ENCODE measurements at places on chromosomes 12 and 14. TPM values are rescaled to one million over a fixed set of nuclear protein-coding genes. Genes with fewer than 3 reads are reported as not detected.

Gene ADAM21
- not detected for total RNA-seq

Gene LBHD2
- total RNA-seq, result not detected

Gene KITLG
- total RNA-seq, result 46.4 TPM

Gene OTX2
- not detected for total RNA-seq

Gene GDF3
- total RNA-seq, result 4.1 TPM

Gene CLEC6A
- total RNA-seq, result not detected

Gene REP15
- total RNA-seq, result 4.8 TPM

Gene TEAD4
- 46.0 TPM for total RNA-seq

DNA sequence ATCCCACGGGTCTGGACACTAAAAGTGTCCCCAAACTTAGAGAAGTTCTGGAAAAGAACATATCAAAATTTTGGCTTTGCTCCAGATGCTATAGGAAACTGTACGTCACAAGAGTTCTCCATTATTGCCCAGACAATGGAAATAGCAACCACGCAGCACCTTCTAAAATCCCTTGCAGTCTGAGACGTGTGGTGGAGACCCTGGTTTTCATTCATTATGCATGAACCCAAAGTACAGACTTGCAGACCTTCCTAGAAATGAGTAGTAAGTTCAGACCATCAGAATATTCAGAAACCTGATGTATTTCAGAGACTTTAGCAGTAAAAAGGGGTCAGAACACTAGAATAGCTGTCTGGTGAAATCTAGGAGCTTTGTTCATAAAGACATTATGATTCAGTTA, 50.0 kb upstream of the BCL2L14 start:
- H3K27me3 ChIP-seq, result peaks cover 16% of the 10 kb centered on the region
- no peak overlapping the region for H3K27ac ChIP-seq
- no peak overlapping the region for H3K4me3 ChIP-seq
- no peak for DNase-seq
- H3K4me1 ChIP-seq, result no peaks in the 10 kb centered on the region

- no peak for DNase-seq
- no peaks in the 10 kb centered on the region for H3K36me3 ChIP-seq
- H3K4me1 ChIP-seq, result no peaks in the 10 kb centered on the region
- H3K27me3 ChIP-seq, result no peaks in the 10 kb centered on the region
- no peak overlapping the region for H3K4me3 ChIP-seq
These were observed 52.0 kb downstream of the NOS1 start for GRCh38 chr12:117309276-117309925.

DNA sequence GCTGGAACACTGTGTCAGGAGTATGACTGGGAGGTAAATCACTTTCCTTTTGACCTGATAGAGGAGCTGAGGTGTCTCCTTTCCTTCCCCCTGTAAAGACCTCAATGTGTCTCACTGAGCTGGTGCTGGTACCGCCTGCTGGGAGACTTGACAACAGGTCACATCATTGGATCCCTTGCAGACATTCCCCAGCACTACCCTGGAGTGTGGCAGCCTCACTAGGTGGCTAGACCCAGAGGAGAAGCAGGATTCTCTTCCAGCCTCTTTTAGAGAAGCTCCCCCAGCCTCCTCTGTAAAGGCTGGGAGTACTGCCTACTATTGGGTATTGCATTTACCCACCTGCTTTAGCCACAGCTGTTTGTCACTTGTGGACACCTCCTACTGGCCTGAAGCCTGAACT, 223.9 kb downstream of the ADGRD1 start:
- no peaks in the 10 kb centered on the region for H3K4me1 ChIP-seq
- H3K36me3 ChIP-seq, result no peaks in the 10 kb centered on the region
- H3K27ac ChIP-seq, result no peak overlapping the region
- no peak overlapping the region for H3K4me3 ChIP-seq

GRCh38 chr14:75234173-75235115, 44.2 kb upstream of the FOS start:
- DNase-seq, result peak; percentile 92
- peaks cover 23% of the 10 kb centered on the region for H3K4me1 ChIP-seq
- no peak overlapping the region for H3K4me3 ChIP-seq
- H3K27me3 ChIP-seq, result no peaks in the 10 kb centered on the region

GRCh38 chr12:132441871-132442863, 47.8 kb upstream of the FBRSL1 start:
- no peaks in the 10 kb centered on the region for H3K27me3 ChIP-seq
- DNase-seq, result no peak
- no peak overlapping the region for H3K27ac ChIP-seq
- H3K4me1 ChIP-seq, result no peaks in the 10 kb centered on the region
- no peak overlapping the region for H3K4me3 ChIP-seq

GRCh38 chr12:6667559-6668210, 4.8 kb upstream of the ING4 start:
- no peaks in the 10 kb centered on the region for H3K27me3 ChIP-seq
- H3K4me3 ChIP-seq, result no peak overlapping the region
- H3K4me1 ChIP-seq, result no peaks in the 10 kb centered on the region
- no peak overlapping the region for H3K27ac ChIP-seq

DNA sequence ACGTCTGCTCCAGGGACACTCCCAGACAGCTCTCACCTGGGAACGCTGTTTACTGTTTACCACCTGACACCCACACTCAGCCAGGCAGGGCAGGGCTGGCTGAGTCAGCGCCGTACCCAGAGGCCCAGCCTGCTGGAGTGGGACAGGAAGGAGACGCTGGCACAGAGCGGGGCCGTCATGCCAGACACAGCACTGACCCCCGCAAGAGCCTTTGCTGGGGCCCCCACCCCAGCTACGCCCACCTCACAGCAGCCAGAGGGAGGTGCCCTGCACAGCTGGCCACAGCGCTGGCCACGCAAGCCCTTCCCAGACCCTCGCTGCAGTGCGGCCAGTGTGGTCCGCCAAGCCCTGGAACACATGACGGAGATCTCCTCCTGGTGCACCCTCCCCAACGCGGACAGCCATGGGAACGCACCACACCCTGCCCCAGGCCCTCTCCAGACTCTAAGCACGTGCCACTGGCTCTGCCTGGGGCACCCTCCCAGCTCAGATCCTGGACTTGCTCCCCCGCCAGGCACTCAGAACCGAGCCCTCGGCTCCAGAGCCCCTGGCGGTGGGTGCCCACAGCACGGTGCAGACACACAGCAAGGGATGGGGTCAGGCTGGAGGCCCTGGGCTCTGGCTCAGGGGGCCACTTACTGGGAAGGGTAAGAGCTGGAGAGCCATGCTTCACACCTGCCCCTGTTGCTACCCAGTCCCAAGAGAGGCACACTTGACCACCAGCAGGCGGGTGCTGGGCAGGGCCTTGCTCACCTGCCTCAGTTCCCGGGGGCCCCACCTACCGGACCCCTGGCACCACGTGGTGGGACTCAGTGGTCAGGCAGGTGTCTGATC, 5.7 kb downstream of the AHNAK2 start:
- peaks cover 68% of the 10 kb centered on the region for H3K4me1 ChIP-seq
- no peaks in the 10 kb centered on the region for H3K27me3 ChIP-seq
- H3K36me3 ChIP-seq, result no peaks in the 10 kb centered on the region
- peak overlapping the region; percentile 89 for H3K27ac ChIP-seq
- no peak overlapping the region for H3K4me3 ChIP-seq

GRCh38 chr12:99119943-99120342, 474.9 kb downstream of the APAF1 start:
- no peaks in the 10 kb centered on the region for H3K36me3 ChIP-seq
- no peaks in the 10 kb centered on the region for H3K4me1 ChIP-seq
- no peaks in the 10 kb centered on the region for H3K27me3 ChIP-seq
- no peak for DNase-seq

DNA sequence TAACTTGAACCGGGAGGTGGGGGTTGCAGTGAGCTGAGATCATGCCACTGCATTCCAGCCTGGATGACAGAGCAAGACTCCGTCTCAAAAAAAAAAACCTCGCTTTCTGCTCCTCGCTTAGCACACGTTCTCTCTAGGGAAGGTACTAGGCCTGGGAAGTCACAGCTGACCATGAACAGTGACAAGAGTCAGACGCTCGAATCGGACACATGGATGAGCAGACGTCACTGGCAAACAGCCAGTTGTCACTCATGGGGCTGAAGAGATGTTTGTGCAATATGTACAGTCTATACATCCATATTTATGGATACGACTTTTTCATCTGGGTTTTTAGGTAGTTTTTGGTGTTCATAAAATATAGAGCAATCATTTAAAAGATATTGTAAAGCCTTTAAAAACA, 19.4 kb downstream of the TCHP start:
- H3K27me3 ChIP-seq, result no peaks in the 10 kb centered on the region
- H3K36me3 ChIP-seq, result peaks cover 15% of the 10 kb centered on the region
- no peaks in the 10 kb centered on the region for H3K4me1 ChIP-seq
- H3K27ac ChIP-seq, result no peak overlapping the region
- DNase-seq, result no peak

- peak; percentile 32 for DNase-seq
- H3K4me1 ChIP-seq, result peaks cover 11% of the 10 kb centered on the region
- no peaks in the 10 kb centered on the region for H3K36me3 ChIP-seq
- H3K4me3 ChIP-seq, result no peak overlapping the region
- H3K27ac ChIP-seq, result no peak overlapping the region
- H3K27me3 ChIP-seq, result no peaks in the 10 kb centered on the region
These were observed 72.9 kb upstream of the ELK3 start for GRCh38 chr12:96121271-96121711.

- peaks cover 83% of the 10 kb centered on the region for H3K27me3 ChIP-seq
- H3K27ac ChIP-seq, result no peak overlapping the region
- no peak for DNase-seq
- no peak overlapping the region for H3K4me3 ChIP-seq
- H3K36me3 ChIP-seq, result no peaks in the 10 kb centered on the region
These were observed 3.0 kb upstream of the CISTR start for GRCh38 chr12:53754633-53755264.

DNA sequence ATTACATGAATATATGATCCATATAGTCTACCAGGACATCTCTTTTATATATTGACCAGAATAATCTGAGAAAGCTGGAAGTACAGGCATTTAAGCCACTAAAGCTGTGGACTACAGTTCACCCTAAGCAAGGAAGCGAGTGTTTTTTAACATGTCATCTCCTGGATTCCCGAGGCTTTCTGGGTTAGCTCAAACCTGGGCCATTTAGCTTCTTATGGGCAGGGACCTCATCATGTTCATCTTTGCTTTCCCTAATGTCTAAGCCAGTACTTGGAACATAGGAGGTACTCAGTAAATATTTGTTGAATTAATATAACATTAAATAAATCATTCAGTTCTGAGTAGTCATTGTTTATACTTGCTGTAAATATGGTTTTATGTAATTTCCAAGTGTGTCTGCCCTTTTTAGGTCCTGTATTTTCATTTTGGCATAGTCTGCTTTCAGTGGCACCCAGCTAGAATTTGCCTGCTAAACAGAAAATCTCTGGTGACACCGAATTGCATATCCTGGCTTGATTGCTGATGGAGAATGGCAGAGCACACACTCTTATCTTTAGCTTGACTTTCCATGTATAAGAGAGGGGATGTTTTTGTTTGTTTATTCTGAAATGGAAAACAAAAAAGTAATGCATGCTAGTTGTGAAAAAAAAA, 344.5 kb downstream of the ZFP36L1 start:
- no peak for DNase-seq
- H3K4me1 ChIP-seq, result no peaks in the 10 kb centered on the region
- no peaks in the 10 kb centered on the region for H3K27me3 ChIP-seq
- no peaks in the 10 kb centered on the region for H3K36me3 ChIP-seq

- no peaks in the 10 kb centered on the region for H3K27me3 ChIP-seq
- no peak for DNase-seq
- no peak overlapping the region for H3K4me3 ChIP-seq
- no peaks in the 10 kb centered on the region for H3K36me3 ChIP-seq
These were observed 104.8 kb downstream of the DUSP6 start for GRCh38 chr12:89247541-89247942.

DNA sequence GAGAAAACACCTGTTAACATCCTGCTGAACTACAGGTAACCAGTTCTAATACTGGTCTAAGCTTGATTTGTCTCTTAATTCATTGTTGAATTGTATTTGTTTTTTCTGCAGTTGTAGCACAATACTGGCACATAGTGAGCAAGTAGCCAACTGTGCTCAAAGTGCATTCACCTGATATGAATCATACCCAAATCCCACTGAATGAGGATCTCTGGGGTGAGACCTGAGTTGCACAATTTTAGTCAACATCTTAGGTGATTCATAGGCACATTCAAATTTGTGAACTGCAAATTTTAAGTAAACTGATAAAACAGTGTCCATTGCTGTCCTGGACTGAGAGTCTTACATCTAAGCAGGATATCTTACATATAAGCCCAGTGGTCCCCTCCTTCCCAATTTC, 12.8 kb downstream of the KCNC2 start:
- no peaks in the 10 kb centered on the region for H3K36me3 ChIP-seq
- H3K4me1 ChIP-seq, result no peaks in the 10 kb centered on the region
- no peak overlapping the region for H3K4me3 ChIP-seq
